ENCODE measurements at places on chromosomes 5 and 9. TPM values are rescaled to one million over a fixed set of nuclear protein-coding genes. Genes with fewer than 3 reads are reported as not detected.
A peak's percentile ranks its signal among the peaks of the same experiment; 100 is the strongest.

The NEUROG1 gene
- 7.3 TPM for total RNA-seq

The C9orf50 gene
- total RNA-seq, result 0.27 TPM

The NPDC1 gene
- 61.1 TPM for total RNA-seq

The HABP4 gene
- 24.7 TPM for total RNA-seq

DNA sequence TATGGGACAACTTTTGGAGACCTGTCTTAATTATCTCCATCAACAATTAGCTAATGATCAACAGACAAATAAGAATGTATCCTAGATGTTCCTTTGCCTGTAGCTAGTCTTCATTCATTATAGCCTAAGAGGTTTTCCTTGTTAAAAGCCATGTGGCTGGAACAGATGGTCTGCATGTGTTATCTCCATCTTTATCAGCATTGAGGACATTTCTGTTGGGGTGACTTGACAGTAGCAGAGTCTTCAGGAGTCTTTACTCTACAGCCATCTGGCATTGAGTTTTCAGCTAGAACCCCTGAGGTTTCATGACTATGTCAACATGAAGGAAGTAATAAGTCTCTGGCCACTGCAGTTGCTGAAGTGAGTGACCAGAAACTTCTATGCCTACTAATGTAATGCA, 106.6 kb upstream of the TLE4 start:
- no peaks in the 10 kb centered on the region for H3K27me3 ChIP-seq
- H3K36me3 ChIP-seq, result no peaks in the 10 kb centered on the region
- H3K4me3 ChIP-seq, result no peak overlapping the region
- H3K4me1 ChIP-seq, result no peaks in the 10 kb centered on the region
- no peak for DNase-seq
- H3K27ac ChIP-seq, result no peak overlapping the region

DNA sequence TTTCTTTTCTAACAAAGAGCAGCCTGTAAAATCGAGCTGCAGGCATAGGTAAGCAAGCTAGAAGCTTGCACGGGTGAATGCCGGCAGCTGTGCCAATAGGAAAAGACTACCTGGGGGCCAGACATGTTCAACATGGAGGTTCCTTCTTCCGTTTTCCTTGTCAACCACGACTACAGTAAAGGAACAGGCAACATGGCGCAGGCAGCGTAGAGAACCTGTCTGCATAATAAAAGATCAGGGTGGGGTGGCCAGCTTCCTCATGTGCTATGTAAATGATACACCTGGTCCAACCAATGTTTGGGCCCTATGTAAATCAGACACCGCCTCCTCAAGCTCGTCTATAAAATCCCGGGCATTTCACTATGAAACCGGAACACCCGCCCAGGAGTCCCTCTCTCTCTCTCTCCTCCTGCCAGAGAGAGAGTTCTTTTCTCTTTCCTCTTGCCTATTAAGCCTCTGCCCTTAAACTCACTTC, 103.8 kb upstream of the LIFR start:
- no peaks in the 10 kb centered on the region for H3K27me3 ChIP-seq
- no peaks in the 10 kb centered on the region for H3K36me3 ChIP-seq
- H3K4me3 ChIP-seq, result peak overlapping the region; percentile 32
- DNase-seq, result no peak
- H3K27ac ChIP-seq, result no peak overlapping the region
- H3K4me1 ChIP-seq, result peaks cover 10% of the 10 kb centered on the region

DNA sequence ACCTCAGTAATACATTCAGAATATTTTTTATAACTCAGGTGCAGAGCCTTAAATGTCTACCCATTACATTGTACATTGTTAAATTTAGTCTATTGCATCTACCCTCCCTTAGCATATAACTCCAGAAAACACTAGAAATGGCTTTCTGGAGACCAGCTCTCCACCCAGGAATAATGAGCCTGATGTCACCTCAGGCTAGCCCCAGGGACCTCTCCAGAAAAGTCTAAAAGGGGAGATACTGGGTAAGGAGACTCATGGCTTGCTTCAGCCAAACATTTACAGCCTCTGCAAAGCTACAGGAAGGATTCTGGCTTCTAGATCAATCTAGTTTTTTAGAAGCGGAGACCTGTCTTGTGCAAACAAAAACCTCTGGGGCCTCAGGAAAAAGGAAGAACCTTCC, 13.8 kb upstream of the SUSD1 start:
- H3K36me3 ChIP-seq, result no peaks in the 10 kb centered on the region
- no peak overlapping the region for H3K27ac ChIP-seq
- H3K4me1 ChIP-seq, result no peaks in the 10 kb centered on the region
- no peak for DNase-seq
- H3K27me3 ChIP-seq, result no peaks in the 10 kb centered on the region

DNA sequence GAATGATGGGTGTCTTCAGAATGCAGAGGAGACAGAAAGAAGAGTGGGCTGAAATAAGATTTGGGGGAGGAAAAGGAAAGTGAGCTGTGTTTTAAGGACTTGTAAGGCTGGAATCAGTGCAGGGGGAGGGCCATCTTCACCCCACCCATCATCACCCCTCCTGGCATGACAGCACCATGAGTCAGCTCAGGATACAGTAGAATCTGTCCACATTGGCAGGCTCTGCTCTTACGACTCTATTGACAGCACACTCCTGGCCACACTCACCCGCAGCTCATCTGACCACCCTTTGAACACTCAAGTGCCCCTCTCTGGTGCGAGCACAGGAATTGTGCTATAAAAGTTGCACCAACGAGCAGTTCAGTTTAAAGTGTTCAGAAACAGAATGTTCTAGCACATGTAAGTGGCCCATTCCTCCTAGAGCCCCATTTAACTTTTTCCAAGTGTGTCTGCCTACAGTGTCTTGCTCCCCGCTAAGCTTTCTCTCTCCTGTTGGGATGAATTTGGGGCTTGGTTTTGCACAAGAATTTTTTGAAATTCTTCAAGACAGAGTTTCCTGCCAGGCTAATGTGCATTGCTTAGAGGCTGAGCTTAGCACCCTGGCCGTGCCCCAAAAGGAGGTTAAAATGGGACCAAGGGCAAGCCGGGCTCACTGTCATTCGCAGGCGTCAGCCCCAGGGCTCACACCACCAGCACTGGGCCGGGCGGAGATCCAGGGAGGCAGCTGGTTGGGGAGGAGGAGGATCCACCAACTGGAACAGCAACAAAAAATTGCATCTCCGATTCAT, 12.0 kb downstream of the ADRA1B start:
- DNase-seq, result no peak
- H3K27me3 ChIP-seq, result peaks cover 16% of the 10 kb centered on the region

DNA sequence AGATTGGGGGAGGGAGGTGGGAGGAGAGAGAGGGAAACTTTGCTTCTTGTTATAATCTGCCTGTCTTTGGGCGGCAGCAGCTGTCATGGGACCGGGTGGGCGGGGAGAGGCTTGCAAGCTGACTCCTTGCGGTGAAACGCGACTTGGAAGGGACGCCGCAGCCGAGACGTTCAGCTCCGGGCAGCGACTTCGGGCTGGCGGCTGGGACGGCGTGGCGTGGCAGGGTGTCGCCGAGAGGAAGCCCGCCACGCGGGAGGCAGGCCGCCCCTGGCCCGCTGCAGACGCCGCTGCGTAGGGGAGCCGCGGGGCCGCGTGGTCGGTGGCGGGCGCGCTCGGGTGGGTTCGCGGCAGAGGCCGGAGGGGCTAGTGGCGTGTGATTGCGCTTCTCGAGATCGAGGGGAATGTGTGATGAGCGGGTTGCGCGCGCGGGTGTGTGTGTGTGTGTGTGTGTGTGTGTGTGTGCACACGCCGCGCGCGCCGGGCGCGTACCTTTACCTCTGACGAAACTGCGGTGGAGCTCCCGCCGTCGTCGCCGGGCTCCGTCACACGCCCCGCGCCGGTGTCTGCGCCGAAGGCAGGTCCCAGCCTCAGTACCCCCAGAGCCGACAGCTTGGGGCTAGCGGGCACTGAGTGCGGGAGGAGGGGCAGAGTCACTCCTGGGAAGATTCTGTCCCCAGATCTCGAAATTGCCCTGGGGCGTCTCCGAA, 1.7 kb downstream of the PPARGC1B start:
- H3K36me3 ChIP-seq, result no peaks in the 10 kb centered on the region
- no peak overlapping the region for H3K27ac ChIP-seq
- H3K4me1 ChIP-seq, result peaks cover 5% of the 10 kb centered on the region
- H3K4me3 ChIP-seq, result peak overlapping the region; percentile 87

DNA sequence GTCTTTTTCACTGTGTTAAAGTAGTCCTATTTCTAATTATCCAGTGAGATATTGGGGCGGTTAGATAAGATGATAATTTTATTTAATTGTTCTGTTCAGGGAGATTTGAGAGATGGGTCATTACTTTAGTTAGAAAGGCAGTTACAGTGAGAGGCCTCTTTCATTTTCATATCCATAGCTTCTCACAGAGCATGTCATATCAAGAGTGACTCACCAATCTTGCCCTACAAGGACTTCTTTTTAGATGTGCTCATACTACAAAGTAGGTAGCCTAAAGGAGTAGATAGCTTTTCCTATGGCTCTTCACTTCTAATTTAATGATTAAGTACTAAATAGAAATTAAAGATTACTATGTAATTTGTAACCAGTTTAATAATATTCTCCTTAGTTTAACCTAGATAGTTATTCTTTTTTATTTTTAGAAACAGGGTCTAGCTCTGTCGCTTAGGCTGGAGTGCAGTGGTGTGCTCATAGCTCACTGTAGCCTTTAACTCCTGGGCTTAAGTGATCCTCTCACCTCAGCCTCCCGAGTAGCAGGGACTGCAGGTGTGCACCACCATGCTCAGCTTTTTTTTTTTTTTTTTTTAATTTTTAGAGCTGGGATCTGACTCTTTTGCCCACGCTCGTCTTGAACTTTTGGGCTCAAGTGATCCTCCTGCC, 71.0 kb downstream of the FER start:
- no peak overlapping the region for H3K4me3 ChIP-seq
- peaks cover under 1% of the 10 kb centered on the region for H3K4me1 ChIP-seq
- no peaks in the 10 kb centered on the region for H3K27me3 ChIP-seq
- DNase-seq, result no peak
- H3K36me3 ChIP-seq, result peaks cover 3% of the 10 kb centered on the region

GRCh38 chr5:78690253-78690972, 41.8 kb upstream of the LHFPL2 start:
- H3K4me3 ChIP-seq, result no peak overlapping the region
- no peaks in the 10 kb centered on the region for H3K27me3 ChIP-seq
- no peaks in the 10 kb centered on the region for H3K4me1 ChIP-seq
- DNase-seq, result no peak
- no peak overlapping the region for H3K27ac ChIP-seq
- peaks cover 4% of the 10 kb centered on the region for H3K36me3 ChIP-seq

DNA sequence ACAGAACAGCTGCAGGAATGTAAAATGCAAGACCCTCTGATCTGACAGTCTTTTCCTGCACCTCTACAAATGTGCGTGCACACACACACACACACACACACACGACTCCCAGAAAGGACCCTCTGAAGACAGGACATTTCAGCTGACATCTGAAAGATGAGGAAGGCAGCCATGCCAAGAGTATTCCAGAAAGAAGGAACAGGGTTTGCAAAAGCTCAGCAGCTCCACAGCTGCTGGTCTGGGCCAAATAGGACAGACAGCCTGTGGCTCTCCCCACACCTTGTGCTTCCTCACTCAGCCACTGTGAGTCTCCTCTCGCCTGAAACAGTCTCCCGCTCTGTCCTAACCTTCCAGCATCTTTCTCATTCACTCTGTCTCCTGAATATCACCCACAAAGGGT, 189.0 kb downstream of the PALM2AKAP2 start:
- peaks cover 46% of the 10 kb centered on the region for H3K4me1 ChIP-seq
- H3K27me3 ChIP-seq, result no peaks in the 10 kb centered on the region
- no peaks in the 10 kb centered on the region for H3K36me3 ChIP-seq

DNA sequence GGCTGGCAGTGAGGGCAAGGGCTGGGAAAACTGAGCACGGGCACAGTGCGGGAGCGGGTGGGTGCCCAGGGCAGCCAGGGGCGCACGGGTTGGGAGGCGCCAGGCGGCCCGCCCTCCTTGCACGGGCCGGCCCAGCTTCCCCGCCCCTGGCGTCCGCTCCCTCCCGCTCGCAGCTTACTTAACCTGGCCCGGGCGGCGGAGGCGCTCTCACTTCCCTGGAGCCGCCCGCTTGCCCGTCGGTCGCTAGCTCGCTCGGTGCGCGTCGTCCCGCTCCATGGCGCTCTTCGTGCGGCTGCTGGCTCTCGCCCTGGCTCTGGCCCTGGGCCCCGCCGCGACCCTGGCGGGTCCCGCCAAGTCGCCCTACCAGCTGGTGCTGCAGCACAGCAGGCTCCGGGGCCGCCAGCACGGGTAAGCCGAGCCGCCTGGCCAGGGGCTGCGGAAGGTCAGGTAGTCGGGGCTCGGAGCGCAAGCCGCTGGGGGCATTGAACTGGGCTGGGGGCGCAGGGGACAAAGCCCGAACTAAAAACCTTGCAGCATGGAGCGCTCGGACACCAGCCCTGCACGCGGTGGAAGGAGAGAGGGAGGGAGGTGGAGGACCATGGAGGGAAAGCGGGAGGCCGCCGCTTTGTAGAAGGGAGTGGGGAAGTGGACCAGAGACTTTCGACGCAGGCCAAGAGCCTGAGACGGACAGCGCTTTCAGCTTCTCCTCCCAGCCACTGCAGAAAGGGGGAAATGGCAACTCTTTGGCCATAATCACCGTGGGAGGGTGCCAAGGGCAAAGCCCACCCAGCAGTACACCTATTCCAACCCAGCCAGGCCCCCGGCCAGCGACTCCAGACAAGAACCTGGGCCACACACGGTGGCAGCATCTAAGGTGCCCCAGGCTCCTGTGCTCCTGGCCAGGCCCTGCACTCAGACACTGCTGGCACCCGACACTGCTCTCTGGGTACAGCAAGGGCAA, at the start of gene TGFBI:
TSS of gene TGFBI (plus strand) at position 207 of the 961 bp plus-strand sequence. CDS start at position 275, 68 bp downstream.
- no peaks in the 10 kb centered on the region for H3K4me1 ChIP-seq
- peaks cover 67% of the 10 kb centered on the region for H3K27me3 ChIP-seq
- H3K4me3 ChIP-seq, result peak within 1 kb of the TSS; percentile 31
- peak; percentile 28 for DNase-seq
- no peak within 1 kb of the TSS for H3K27ac ChIP-seq
- H3K36me3 ChIP-seq, result no peaks in the 10 kb centered on the region

DNA sequence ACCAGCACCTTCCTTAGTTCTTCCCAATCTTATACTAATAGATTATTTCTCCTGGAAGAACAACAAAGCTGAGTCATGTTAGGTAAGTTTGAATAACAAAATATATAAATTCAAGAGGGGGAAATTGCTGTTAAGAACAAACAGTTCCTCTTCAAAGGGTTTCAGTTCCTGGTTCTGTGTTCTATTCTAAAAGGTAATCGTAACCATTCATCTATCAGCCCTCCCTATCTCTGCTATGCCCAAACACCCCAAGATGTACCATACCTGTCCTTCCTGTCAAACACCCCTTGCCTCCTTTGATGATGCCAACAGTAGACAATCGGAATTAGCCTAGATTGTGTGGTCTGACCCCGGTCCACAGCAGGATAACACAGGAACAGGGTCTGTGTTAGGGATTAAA, 4.2 kb upstream of the RNF180 start:
- DNase-seq, result no peak
- H3K27ac ChIP-seq, result no peak overlapping the region
- no peaks in the 10 kb centered on the region for H3K36me3 ChIP-seq
- H3K4me1 ChIP-seq, result peaks cover 3% of the 10 kb centered on the region
- H3K4me3 ChIP-seq, result no peak overlapping the region

DNA sequence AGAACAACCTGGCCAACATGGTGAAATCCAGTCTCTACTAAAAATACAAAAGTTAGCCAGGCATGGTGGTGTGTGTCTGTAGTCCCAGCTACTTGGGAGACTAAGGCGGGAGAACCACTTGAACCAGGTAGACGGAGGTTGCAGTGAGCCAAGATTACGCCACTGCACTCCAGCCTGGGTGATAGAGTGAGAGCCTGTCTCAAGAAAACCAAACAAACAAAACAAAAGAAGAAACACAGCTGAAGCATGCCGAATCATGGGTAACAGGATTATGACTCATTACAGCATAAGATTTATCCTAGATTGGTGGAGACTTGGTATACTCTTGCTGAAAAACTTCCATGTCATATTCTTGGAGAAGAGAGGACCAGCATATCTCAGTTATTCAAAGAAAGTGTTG, 236.7 kb upstream of the CCNH start:
- no peak for DNase-seq
- no peaks in the 10 kb centered on the region for H3K27me3 ChIP-seq
